ENCODE measurements at places on chromosomes 7 and 10. TPM values are rescaled to one million over a fixed set of nuclear protein-coding genes. Genes with fewer than 3 reads are reported as not detected.

The SPDYE6 gene
- not detected for total RNA-seq

The PRRT4 gene
- 0.27 TPM for total RNA-seq

The CRHR2 gene
- not detected for total RNA-seq

The IGFBP1 gene
- not detected for total RNA-seq

The CLCN1 gene
- total RNA-seq, result not detected

The CPEB3 gene
- 2.1 TPM for total RNA-seq

The GIMAP6 gene
- total RNA-seq, result 27.4 TPM

The MCM10 gene
- total RNA-seq, result 90.9 TPM
